A673 (cell line): ENCODE measurements at places on chromosomes 13 and 19.

- no peaks in the 10 kb centered on the region for H3K4me1 ChIP-seq
- peaks cover 38% of the 10 kb centered on the region for H3K27me3 ChIP-seq
- no peak overlapping the region for H3K4me3 ChIP-seq
- H3K36me3 ChIP-seq, result no peaks in the 10 kb centered on the region
Measured at GRCh38 chr19:35534803-35535480, 1.7 kb downstream of the GAPDHS start.

GRCh38 chr13:31198519-31198918 is 1.3 kb upstream of the B3GLCT start:
- H3K27ac ChIP-seq, result no peak overlapping the region
- H3K36me3 ChIP-seq, result no peaks in the 10 kb centered on the region
- DNase-seq, result no peak
- no peaks in the 10 kb centered on the region for H3K27me3 ChIP-seq

DNA sequence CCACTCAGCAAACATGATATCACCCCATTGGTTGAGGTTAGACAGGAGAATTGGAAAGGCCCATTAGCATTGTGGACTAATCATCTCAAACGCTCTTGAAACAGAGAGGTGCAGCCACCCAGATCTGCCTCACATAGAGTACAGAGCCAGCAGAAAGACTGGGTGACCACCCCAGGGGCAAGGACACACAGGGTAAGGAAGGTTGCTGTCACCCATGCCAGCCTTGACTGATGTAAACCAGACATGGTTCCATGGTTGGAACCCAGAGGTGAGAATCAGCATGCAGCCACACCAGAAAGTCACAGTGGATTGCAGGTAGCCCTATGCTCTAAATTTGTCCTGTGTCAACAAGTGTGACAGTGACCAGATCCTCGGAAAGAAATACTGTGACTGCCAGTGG is 1268.8 kb downstream of the EFNB2 start:
- H3K27ac ChIP-seq, result no peak overlapping the region
- no peaks in the 10 kb centered on the region for H3K4me1 ChIP-seq
- H3K27me3 ChIP-seq, result no peaks in the 10 kb centered on the region
- no peaks in the 10 kb centered on the region for H3K36me3 ChIP-seq

- H3K4me3 ChIP-seq, result no peak overlapping the region
- H3K4me1 ChIP-seq, result peaks cover 35% of the 10 kb centered on the region
- DNase-seq, result no peak
- H3K27me3 ChIP-seq, result no peaks in the 10 kb centered on the region
- no peak overlapping the region for H3K27ac ChIP-seq
- H3K36me3 ChIP-seq, result no peaks in the 10 kb centered on the region
Measured at GRCh38 chr19:55488986-55489710, 912 bp downstream of the SSC5D start.
